Dorsolateral prefrontal cortex (tissue), 122 donors: ENCODE measurements at places on chromosomes 2 and 18.

DNA sequence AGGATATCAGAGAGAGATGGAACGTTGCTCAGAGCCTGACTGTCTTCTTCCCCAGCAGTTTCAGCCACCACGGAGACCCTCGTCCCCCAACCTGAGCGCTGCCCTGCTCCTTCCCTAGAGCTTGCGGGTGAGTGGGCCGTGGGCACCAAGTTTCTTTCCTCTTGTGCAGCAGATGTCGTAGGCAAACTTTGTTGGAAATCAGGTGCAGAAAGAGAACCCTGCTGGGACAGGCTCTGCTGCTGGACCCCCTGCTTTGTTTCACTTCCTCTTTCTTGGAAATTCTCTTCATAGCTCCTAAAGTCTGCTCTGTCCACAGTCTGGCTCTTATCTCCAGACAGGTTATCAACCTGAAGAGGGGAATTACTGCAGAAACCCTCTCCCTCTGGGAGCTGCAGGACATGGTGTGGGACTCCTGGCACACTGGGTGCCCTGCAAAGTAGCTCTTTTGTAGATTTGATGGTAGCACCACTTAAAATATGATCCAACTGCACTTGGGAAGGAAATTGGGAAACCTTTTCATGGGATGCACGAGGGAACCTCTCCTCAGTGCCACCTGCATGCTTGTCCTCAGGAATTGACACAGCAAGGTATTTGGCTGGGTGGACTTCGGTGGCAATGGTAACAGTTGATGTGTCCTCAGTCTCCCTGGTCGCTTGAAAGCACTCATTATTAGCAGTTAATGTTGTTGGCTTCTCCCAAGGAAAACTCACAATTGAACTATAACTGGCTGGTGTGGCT is 92.2 kb downstream of the ALPK2 start:
- no peak for DNase-seq

GRCh38 chr2:60597346-60597745 is 43.9 kb upstream of the BCL11A start:
- DNase-seq: no peak

DNA sequence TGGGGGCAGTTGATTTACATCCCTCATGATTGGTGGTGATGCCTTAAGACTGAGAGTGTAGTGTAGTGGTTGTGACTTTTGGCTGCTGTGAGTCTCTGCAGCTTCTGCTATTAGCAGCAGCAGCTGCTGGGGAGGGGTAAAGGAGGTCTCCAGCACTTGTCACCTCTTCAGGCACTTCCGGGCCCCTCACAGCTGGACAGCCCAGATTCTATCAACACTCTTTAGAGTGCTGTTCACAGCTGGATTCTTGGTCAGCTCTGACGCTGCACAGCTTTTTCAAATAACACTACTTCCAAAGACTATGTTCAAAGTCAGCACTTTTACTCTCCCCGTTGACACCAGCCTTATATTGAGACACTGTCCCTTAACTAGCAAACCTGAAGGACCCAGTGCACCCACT is 396.0 kb downstream of the MEIS1 start:
- DNase-seq: no peak

DNA sequence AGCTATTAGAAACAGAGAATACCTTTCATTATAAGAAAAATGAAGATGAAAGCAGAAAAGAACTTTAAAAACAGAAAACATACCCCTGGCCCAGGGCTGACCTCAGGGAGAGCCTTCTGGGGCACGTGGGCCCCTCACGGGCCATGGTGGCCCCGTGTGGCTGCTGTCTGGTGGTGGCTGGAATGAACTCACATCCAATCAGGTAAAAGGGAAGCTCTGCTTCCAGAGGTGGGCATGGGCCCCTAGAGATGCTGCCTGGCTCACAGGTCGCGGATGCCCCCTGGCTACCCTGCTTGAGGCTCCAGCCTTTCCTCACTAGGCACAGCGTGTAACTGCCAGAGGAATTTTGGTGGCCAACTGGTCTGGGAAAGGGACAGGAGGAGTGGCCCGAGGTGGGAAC is 16.6 kb downstream of the SNORC start:
- DNase-seq: no peak

DNA sequence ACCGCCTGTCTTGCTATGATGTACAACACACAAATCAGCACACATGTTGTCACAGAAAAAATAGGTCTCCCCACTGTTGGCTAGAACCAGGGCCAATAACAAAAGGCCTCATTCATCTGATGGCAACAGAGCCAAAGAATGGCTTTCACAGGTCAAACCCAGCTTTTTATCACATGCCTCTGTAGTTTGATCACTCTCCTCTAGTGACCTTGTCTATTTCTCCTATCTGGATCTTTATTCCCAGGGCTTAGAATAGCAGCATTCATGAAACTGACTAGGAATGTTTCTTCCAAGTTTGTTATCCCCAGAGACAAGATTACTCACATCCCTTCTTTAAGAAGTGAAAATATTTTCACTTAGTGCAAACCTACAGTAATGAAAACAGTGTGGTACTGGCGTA is 285.8 kb upstream of the GYPC start:
- DNase-seq: no peak

GRCh38 chr2:191907545-191907944 is 60.7 kb upstream of the CAVIN2 start:
- DNase-seq: no peak

GRCh38 chr18:72336786-72337185 is 207.4 kb downstream of the CBLN2 start:
- DNase-seq: no peak

- DNase-seq: no peak
Observed at GRCh38 chr2:227326783-227327182, 1.7 kb downstream of the MFF start.

DNA sequence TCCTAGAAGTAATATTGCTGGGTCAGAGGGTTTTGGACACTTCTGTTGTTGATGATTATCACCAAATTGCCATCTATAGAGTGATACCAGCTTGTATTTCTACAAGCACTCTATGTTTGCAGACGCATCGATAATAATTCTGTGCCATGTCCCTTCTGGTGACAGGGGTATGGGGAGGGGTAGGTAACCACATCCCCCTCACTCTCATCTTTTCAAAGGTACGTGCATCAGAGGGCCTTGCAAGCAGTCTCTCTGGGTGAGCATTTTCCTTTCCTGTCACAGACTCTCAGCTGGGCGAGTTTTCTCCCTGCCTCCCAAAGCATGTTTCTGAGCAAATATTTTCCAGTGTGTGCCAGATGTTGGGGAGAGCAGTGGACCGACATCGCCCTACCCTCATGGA is 98.0 kb downstream of the SMAD7 start:
- no peak for DNase-seq
